NCI-H1417 (cell line): ENCODE measurements at places on chromosomes 4 and X.

- DNase-seq = no peak
Observed at GRCh38 chr4:152981278-152981677, 45.2 kb downstream of the FHDC1 start.

DNA sequence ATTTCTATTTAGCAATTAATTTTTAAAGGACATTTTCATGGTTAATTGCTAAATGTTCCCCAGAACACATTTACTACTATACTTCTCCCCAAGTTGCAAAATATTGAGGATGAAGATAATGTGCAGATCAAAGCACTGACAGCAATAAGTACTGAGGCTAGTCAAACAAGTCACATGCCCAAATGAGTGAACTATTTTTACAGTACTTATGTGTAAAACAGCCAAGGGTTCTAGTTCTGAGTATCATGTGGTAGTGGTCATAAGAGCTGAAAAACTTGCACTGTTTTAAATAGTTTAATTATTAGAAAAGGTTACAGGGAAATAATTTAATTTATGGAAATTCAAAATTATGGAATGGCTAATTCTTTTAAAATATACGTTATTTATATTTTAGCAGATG, 3.8 kb downstream of the GALNTL6 start:
- DNase-seq = no peak

DNA sequence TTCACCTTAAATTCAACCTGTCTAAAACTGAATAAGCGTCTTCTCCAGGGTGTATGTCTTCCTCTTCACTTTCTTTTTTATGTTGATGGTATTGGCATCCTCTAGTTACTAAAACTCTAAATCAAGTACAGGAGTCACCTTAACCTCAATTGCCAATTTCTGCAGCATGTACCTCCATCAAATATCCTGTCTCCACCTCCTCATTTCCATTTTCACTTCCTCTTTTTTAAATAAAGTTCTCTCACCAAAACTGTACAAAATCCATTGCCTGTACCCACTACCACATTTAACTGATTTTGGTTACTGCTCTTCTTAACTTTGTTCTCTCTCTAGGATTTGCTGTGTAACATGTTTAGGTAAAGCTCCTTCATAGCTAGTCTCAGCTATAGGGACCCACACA, 9.2 kb upstream of the NPFFR2 start:
- DNase-seq = no peak

GRCh38 chrX:17372052-17372451, 2.9 kb upstream of the NHS start:
- DNase-seq = no peak

DNA sequence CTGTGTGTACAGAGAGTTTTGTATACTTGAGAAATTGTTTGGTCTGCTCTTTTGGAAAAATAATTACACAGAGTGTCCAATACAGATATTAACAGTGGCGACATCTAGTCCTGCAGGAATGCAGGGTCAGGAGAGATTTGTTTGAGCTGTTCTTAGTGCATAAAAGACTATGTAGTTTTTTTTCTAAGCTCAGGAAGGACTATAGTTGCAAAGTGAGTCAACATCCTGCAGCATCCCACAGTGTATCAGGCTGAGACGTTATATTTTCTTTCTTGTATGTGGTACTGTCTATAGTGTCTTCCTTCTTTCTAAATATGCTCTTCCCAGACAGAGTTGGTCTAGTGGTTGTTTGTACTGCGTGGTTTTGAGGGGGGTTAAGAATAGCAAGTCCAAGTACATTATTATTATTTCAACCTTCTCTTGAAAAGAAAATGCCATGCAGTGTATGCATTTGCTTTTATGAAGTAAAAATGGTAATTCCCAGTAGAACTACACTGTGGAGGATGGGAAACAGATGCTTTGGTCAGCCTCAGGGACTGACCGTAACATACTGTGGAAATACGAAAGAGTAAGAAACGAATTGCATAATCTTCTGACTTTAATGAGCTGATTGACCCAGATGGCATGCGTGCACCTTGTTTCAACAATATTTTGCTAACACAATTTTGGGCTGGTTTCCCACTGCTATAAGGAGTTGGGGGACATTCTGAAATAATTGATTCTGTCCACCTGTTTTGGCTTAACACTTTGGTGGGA, 67.4 kb downstream of the DMP1 start:
- DNase-seq = no peak

GRCh38 chr4:62917649-62918048, 1491.6 kb downstream of the TECRL start:
- no peak for DNase-seq

GRCh38 chrX:150052226-150052625, 113.9 kb upstream of the EOLA2 start:
- DNase-seq = no peak

- no peak for DNase-seq
Observed at GRCh38 chr4:68466751-68467150, 19.5 kb downstream of the TMPRSS11E start.

DNA sequence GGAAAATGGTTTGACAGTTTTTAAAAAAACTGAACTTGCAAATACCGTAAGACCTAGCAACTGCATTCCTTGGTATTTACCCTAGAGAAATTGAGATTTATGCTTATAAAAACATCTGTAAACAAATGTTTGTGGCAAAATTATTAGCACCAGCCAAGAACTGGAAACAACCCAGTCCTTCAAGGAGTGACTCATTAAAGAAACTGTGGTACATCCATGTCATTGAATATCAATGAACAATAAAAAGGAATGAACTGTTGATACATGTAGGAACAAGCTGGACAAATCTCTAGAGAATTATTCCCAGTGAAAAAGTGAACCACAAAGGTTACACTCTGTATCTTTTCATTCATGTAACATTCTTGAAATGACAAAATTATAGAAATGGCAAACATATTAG, 240.2 kb upstream of the ADAMTS3 start:
- no peak for DNase-seq

GRCh38 chrX:100687546-100687945, 43.5 kb downstream of the SRPX2 start:
- no peak for DNase-seq

DNA sequence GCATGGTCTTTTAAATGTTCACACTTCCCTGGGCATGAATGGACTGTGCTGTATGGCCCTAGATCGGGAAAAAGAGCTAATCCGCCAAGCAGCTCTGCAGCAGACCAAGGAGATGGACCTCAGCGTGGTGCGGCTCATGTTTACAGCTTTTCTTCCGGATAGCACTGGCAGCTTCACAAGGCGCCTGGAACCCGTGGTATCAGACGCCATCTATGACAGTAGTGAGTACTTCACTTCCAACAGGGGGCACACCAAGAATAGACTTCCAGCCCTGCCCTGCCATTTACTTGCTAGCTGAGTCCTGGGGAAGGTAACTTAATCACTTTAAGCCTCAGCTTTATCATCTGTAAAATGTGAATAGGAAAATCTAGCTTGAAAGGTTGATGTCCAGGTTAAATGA, 77.7 kb downstream of the NFKB1 start:
- DNase-seq = peak; percentile 2

- DNase-seq = peak; percentile 38
Observed at GRCh38 chr4:14749910-14750309, 252.4 kb upstream of the CPEB2 start.

- DNase-seq = no peak
Observed at GRCh38 chr4:137470806-137471205, 61.5 kb downstream of the PCDH18 start.

DNA sequence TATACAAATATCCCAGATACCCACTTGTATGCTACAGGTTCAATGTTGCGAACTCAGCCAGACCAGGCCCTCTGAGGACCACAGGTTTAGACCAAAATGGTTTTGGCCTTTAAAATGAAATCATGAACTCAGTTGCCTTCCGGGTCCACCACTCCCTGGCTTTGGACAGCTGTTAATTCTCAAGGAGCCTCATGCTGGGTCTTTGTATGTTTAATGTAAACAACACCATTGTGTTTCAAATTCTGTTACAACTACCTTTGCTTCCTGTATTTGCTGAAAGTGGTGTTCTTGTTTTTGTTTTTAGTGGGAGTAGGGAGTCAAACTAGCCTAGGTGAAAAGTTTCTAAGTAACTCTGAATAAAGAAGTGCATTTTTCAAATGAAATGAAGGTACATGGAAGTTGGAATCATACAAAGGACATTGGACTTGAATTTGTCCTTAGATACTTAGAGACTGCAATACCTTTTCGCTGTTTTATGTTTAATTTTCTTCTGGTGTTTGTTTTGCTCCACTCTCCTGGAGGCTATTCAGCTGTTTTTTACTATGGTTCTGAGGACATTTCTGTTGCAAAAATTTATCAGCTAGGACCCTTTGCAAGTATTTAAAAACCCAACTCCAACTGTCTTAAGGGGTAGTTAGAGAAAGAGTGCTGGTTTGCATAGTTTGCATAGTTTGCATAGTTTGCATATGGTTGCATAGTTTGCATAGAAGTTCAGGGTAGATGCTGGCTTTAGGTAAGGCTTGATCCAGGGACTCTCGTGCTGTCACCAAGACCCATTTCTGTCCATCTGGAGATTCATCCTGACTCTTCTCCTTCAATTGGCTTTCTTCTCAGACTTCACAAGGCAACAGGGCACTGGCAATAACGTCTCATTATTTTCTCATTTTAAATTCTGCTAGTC, 70.1 kb downstream of the MID1IP1 start:
- peak; percentile 84 for DNase-seq

GRCh38 chr4:60617731-60618130, 582.4 kb upstream of the ADGRL3 start:
- DNase-seq = no peak

- DNase-seq = no peak
Observed at GRCh38 chr4:10730019-10730418, 45.5 kb upstream of the CLNK start.

GRCh38 chr4:14868426-14869395, 133.6 kb upstream of the CPEB2 start:
- DNase-seq = no peak

DNA sequence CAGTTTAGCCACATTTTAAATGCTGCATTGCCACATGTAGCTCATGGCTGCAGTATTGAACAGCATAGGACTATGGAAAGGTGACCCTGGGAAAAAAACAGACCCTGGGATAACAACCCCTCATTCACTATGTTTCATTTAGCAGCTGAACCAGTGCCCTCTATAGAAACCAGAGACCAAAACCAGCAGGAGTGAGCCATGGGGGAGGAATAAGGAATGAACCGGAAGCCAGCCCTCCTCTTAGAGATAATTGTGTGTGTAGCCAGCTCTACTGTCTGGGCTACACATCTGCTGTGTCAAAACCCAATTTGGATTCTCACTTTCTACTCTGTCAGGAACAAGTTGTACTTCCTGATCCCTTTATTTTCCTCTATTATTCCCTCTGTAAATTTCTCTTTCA, 158.5 kb upstream of the S100G start:
- DNase-seq = no peak

DNA sequence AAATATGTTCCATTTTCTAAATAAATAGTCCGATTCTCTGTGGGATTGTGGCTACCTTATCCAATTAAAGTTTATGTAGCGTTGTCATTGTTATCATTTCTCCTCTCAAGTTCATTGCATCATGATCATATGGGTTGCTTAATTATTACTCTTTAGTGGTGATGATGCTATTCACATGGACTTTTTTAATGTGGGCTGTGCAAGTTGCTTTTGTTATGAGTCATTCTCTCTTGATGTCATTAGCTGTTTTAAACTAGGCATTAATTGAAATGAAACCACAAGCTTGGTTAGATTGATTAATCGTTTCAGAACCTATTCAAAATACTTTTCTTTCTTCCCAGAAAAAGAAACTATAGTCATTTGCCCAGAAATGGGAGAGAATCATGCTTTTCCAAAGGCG, 38.2 kb downstream of the NHS start:
- DNase-seq = no peak

- DNase-seq = no peak
Observed at GRCh38 chrX:80021621-80022020, 7.1 kb downstream of the TBX22 start.

DNA sequence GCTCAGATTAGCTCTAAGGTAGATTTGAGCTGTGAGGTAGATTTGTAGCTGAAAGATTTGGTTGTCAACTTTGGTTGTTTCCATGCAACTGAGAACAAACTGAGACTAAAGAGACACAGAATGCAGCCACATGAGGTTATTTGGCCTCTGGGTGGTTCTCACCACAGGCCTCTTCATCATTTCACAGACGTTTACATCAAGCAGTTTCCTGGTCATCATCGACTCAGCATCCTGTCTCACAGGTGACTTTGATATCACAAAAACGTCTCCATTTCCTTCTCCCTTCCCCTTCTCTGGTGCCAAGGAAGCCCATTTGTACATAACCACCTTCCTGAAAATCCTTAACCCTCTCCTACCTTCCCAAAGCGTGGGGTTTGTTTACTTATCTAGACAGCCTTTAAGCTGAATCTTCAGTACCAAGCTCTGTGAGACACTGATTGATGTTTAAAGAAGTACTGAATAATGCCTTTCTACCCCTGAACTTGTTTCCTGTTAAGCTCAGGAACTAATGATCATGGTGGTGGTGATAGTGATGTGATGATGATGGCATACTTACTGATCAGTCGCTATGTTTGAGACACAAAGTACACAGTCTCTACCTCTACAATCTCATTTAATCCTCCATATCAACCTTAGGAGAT, 81.9 kb downstream of the FAM114A1 start:
- DNase-seq = peak; percentile 25

GRCh38 chr4:145888393-145888792, 50.2 kb downstream of the ZNF827 start:
- no peak for DNase-seq

GRCh38 chr4:139958739-139959098, 195.3 kb downstream of the MAML3 start:
- peak; percentile 27 for DNase-seq
